ENCODE measurements at places on chromosomes 4 and X.

DNA sequence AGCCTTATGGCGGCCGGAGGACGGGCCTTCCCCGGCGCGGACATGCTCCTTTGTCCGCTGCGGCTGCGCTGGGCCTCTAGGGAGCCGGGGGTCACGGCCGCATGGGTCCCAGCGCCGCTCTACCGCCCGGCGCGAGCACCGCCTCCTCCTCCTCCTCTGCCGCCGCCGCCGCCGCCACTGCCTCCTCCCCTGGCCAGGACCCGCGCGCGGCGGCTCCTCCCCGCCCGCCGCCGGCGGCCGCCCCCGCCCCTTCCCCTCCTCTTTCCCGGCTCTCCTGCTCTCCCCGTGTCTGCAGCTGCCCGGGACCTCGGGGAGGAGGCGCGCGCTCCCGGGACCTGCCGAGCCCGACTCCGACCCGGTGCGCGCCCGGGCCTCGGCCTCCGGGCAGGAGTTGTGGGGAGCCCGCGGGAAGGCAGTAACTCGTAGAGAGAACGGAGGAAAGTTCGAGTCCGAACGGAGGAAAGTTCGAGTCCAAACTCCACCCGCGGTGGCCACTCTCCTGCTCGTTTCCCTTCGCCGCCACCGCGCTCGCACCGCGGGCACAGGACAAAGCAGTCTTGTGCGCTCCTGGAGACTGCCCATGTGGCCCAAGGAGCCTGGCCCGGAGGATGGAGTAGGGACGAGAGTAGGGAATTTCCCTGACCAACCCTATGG, at the start of gene ADGRA3:
ADGRA3 (minus strand) TSS at position 179 of the 654 bp plus-strand sequence. CDS start 282 bp downstream, outside the sequence.
- DNase-seq, result peak; percentile 69

GRCh38 chrX:8988446-8988845, 45.5 kb downstream of the FAM9B start:
- DNase-seq, result peak; percentile 46

GRCh38 chr4:103076747-103077347, at the start of gene SLC9B2:
Gene SLC9B2 (minus strand): TSS chr4:103076761. CDS start chr4:103067550, 9,211 bp downstream.
- DNase-seq, result no peak

- no peak for DNase-seq
These were observed 81.4 kb downstream of the IRF2 start for GRCh38 chr4:184392748-184393559.

GRCh38 chrX:153321381-153322124, at the start of gene PNMA6F:
Gene PNMA6F (minus strand): TSS chrX:153321767. CDS start chrX:153320674, 1,093 bp downstream.
- DNase-seq, result no peak

DNA sequence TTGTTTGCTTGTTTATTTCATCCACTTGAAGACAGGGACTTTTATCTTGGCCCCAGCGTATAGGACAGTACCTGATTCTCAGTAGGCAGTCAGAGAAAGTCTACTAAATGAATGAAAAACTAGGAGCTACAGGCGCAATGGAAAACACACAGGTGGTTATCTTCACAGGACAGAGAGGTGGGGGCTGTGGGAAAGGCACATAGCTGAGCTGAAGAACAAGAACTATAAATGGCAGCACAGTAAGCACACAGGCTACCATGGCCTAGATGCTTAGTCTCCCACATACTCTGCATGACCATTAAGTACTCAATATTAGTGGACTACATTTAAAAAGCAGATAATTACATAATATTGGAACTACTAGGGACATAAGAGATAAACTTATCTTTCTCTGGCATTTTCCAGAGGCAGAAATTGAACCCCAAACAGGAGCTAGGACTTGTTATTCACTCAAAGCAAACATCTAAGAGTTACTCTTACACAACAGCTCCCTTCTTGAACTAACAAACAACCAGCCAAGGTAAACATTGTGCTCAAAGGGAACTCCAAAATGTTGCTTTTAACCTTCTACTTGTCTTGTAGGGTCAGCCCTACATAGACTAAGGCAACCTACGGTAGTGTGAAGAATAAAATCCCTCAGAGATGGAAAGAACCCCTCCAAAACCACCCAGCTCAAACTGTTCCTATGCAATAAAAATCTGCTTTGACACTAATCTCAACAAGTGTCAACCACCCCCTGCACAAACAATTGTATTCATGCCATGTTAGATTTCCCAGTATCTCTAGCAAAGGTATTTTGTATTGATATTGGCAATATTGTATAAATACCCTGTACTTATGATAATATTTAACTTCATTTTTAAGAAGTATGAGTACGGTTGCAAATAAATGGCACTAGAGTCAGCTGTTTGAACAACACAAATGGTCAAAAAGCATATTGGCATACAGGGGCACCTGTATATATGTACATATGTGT, 593.6 kb downstream of the KLHL13 start:
- no peak for DNase-seq

GRCh38 chr4:109040441-109040840, 262.0 kb downstream of the COL25A1 start:
- DNase-seq, result peak; percentile 25

DNA sequence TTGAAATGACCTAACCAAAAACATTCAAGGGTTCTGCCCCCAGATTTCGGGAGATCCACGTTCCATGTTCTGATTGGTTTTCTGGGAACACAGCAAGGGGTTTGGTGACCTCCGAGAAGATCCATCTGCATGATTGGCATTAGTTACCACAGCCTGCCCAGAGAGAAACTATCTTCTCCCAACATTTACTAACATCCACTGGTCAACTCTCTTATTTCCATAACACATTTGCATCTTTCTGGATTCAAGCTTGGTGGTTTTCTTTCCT, 15.6 kb downstream of the SHOX start:
- no peak for DNase-seq

DNA sequence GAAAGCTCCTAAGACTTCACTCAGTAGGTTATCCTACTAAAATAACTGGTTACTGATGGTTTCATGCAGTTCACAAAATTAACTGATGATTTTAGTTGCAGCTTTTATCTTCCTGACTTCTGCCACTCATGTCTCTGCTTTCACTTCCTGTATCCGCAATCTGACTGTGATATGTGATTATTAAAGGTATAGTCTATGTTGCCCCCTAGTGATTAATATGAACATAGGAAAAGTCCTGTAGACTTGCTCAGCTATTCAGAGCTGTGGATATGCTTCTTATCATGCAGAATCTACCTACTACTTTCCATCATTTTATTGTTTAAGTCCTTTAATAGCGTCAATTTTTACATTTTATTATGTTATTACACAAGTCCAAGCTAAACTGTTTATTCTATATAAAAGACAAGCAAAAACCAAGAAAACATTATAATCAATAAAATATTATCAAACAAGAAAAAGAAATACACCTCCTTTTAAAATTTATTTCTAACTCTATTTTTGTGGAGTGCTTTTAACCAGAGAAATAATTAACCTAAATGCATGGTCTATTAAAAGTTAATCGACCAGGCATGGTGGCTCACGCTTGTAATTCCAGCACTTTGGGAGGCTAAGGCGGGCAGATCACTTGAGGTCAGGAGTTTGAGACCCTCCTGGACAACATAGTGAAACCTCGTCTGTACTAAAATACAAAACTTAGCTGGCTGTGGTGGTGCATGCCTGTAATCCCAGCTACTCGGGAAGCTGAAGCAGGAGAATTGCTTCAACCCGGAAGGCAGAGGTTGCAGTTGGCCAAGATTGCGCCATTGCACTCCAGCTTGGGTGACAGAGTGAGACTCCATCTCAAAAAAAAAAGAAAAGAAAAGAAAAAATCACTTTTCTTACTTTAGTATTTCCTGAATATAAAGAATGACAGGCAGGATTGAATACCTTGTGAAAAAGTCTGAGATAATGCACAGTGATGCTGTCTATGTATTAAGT, 40.4 kb upstream of the TLR2 start:
- DNase-seq, result peak; percentile 66

DNA sequence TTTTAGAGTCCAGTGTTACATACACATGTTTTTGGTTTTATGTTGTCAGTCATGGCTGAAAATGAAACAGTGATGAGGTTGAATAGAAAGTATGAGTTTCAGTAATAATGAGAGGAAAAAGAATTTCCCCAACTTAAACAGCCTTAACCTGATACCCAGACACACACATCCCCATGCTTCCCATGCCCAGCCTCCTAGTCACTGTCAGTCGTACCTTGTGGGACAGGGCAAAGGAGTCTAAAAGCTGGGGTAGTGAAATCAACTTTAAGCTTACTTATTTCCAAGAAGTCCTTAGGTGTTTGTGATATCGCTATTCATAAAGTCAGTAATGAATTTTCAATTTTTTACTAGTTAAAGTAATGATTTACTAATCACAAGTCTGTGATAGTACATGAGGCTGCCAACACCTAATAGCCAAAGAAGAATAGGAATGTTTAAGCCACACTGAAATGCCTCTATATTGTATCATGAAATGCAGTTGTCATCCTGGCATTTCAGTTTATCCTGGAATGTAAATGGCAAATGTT, 24.3 kb upstream of the GPR34 start:
- no peak for DNase-seq

GRCh38 chr4:76723924-76724323, 174.0 kb downstream of the SOWAHB start:
- DNase-seq, result peak; percentile 72

GRCh38 chrX:63275127-63275526, 76.0 kb downstream of the SPIN4 start:
- DNase-seq, result peak; percentile 0

DNA sequence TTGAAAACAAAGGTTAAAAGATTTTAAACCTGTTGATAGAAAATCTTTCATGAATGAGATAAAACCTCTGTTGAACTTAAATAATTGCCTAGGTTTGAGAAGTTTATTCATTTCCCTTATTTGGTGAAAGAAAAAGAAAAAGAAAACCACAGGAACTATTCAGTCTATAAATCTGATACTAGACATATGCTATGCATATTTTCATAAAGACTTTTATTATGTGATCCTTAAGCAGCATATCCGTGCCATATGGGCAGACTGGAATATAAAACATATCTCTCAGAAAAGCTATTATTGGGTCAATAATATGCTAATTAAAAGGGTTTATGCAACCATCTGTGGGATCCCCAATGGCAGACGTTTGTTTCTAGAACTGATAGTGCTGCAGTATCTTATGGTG, 178.7 kb downstream of the RASL11B start:
- peak; percentile 59 for DNase-seq

- DNase-seq, result peak; percentile 32
These were observed 565.7 kb downstream of the PPARGC1A start for GRCh38 chr4:23324021-23324690.

DNA sequence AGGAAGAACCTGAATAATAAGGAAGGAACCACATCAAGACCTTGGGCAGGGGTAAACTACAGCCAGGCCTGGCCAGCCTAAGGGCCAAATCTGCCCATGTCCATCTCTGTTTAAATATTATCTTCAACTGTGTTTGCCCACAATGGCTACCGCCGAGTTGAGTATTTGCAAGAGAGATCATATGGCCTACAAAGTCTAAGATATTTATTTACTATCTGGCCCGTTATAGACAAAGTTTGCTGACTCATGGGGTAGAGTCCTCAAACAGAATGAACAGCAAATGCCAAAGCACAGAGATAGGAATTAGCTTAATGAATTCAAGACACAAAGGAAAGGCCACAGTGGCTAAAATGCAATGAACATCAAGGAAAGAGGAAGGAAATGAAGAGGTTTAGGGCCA, 44.8 kb downstream of the RPS6KA3 start:
- peak; percentile 7 for DNase-seq

DNA sequence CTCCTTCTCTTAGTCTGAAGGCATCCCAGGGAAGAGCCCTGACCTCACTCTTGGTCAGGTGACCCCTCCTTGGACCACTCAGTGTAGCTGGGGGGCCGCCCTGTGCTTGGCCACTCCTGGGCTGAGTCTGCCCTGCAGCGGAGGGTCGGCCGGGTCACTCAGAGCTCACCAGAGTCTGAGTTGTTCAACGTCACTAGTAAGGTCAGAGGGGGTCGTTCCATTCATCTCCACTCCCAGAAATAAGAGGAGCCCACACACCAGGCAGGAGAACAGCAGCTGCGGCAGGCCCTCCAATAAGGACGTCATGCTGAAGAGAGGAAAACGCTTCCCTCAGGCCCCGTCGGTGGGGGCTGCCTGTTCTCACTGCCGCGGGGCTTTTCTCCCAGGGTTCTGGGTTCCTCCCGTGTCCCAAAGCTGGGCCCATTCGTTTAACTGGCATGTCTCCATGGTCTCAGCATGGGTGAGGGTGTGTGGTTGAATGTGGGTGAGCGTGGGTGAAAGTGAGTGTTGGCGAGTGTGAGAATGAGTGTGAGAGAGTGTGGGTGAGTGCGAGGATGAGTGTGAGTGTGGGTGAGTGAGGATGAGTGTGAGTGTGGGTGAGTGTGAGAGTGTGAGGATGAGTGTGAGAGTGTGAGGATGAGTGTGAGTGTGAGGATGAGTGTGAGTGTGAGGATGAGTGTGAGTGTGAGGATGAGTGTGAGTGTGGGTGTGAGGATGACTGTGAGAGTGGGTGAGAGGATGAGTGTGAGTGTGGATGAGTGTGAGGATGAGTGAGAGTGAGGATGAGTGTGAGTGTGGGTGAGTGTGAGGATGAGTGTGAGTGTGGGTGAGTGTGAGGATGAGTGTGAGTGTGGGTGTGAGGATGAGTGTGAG, 47.7 kb downstream of the ING2 start:
- DNase-seq, result no peak

DNA sequence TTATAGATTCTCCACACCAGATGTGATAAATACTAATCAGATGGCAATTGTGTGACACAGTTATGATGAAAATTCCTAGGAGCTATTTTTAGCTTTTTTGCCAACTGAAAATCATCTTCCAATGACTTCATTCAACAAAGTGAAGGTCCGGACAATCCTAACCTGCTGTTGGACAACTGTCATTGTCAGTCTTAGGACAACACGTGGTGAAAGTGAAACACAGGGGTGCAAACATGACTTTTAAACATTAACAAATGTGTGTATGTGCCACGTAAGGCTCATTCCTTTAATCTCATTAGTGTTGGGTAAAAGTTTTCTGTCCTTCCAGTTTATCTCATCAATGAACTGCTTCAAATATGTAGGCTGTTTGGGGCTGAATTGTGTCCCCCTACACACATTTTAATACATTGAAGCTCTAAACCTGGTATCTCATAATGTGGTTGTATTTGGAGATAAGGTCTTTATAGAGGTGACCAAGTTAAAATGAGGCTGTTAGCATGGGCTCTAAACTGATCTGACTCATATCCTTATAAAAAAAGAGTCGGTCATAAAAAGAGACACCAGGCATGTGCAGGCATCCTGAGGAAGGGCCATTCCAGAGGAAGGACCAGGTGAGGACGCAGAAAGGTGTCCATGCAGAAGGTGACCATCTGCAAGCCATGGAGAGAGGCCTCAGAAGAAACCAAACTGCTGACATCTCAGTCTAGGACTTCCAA, 41.2 kb upstream of the SMAD1 start:
- DNase-seq, result no peak

DNA sequence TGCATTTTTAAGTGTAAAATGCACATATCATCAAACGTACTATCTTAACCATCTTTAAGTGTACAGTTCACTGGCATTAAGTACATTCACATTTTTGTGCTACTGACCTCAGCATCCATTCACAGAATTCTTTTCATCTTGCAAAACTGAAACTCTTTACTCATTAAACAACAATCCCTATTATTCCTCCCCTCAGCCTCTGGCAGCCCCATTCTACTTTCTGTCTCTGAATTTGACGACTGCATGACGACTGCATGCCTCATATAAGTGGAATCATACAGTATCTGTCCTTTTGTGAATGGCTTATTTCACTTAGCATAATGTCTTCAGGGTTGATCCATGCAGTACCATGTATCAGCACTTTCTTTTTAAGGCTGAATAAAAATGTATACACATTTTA, 38.7 kb downstream of the CNKSR2 start:
- DNase-seq, result peak; percentile 64
